Right renal cortex interstitium (tissue), 3 donors: ENCODE measurements at places on chromosomes 3 and 15. TPM values are rescaled to one million over a fixed set of nuclear protein-coding genes. Genes with fewer than 3 reads are reported as not detected.

The NR1I2 gene
- polyA plus RNA-seq: 0.49 TPM

The ATP13A5 gene
- polyA plus RNA-seq: 0.08 TPM

The PGBD4 gene
- 2.0 TPM for polyA plus RNA-seq

The ATP10A gene
- polyA plus RNA-seq: 2.9 TPM

The ACTC1 gene
- polyA plus RNA-seq: 4.1 TPM

The MB21D2 gene
- polyA plus RNA-seq: 18.0 TPM

The IMPG2 gene
- polyA plus RNA-seq: 0.58 TPM

The GXYLT2 gene
- polyA plus RNA-seq: 13.2 TPM

The CD86 gene
- 2.5 TPM for polyA plus RNA-seq

The FEZF2 gene
- polyA plus RNA-seq: not detected

The CTXND1 gene
- polyA plus RNA-seq: 13.4 TPM

The SUCNR1 gene
- 14.7 TPM for polyA plus RNA-seq

The TGM4 gene
- 0.07 TPM for polyA plus RNA-seq

The TMEM45A gene
- 23.4 TPM for polyA plus RNA-seq

The GOLGA6L7 gene
- 0.17 TPM for polyA plus RNA-seq

The POPDC2 gene
- 4.5 TPM for polyA plus RNA-seq

The SI gene
- not detected for polyA plus RNA-seq

The CHRM5 gene
- polyA plus RNA-seq: 0.15 TPM

The MYRIP gene
- 1.7 TPM for polyA plus RNA-seq

The ONECUT1 gene
- polyA plus RNA-seq: 0.21 TPM

The DAZL gene
- not detected for polyA plus RNA-seq

The PIGB gene
- polyA plus RNA-seq: 19.7 TPM

The SLC15A2 gene
- 9.0 TPM for polyA plus RNA-seq
